ENCODE measurements at places on chromosomes 5 and 9. TPM values are rescaled to one million over a fixed set of nuclear protein-coding genes. Genes with fewer than 3 reads are reported as not detected.

GRCh38 chr9:84001621-84002020, 21.0 kb downstream of the RMI1 start:
- H3K4me1 ChIP-seq = no peaks in the 10 kb centered on the region
- H3K4me3 ChIP-seq = no peak overlapping the region
- DNase-seq = no peak
- H3K27ac ChIP-seq = no peak overlapping the region
- H3K27me3 ChIP-seq = no peaks in the 10 kb centered on the region

DNA sequence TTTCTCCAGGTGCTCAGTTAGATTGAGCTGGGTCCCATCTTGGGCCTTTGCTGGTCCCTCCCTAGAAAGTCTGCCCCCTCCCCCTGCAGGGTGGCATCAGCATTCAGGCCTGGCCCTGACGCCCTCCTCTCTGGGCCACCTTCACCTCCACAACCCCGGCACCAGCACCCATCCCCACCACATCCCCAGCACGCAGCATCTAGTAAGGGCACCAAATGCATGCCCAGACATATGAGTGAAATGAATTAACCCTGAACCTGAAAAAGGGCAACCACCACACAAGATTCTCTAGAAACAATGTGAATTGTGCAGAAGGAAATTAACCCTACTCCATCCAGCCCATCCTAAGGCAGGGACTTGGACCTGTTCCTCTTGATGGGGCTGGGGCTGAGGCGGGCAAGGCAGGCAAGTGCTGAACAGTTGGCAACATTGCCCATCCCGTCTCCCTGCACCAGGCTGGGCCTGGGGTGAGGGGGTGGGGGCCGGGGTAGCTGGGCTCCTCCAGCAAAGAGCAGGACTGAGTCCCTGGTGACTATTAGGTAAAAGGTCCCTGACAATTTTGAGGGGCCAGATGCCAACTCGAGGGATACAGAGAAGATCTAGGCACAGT, 125.9 kb downstream of the KCNIP1 start:
- DNase-seq = no peak
- no peaks in the 10 kb centered on the region for H3K27me3 ChIP-seq
- H3K36me3 ChIP-seq = no peaks in the 10 kb centered on the region

- H3K36me3 ChIP-seq = no peaks in the 10 kb centered on the region
- H3K27me3 ChIP-seq = no peaks in the 10 kb centered on the region
- H3K4me1 ChIP-seq = no peaks in the 10 kb centered on the region
- H3K27ac ChIP-seq = no peak overlapping the region
- DNase-seq = no peak
Observed at GRCh38 chr5:60779466-60779865, 64.6 kb downstream of the ELOVL7 start.

The S1PR3 gene
- total RNA-seq = 13.0 TPM

The UBTD2 gene
- 22.2 TPM for total RNA-seq

DNA sequence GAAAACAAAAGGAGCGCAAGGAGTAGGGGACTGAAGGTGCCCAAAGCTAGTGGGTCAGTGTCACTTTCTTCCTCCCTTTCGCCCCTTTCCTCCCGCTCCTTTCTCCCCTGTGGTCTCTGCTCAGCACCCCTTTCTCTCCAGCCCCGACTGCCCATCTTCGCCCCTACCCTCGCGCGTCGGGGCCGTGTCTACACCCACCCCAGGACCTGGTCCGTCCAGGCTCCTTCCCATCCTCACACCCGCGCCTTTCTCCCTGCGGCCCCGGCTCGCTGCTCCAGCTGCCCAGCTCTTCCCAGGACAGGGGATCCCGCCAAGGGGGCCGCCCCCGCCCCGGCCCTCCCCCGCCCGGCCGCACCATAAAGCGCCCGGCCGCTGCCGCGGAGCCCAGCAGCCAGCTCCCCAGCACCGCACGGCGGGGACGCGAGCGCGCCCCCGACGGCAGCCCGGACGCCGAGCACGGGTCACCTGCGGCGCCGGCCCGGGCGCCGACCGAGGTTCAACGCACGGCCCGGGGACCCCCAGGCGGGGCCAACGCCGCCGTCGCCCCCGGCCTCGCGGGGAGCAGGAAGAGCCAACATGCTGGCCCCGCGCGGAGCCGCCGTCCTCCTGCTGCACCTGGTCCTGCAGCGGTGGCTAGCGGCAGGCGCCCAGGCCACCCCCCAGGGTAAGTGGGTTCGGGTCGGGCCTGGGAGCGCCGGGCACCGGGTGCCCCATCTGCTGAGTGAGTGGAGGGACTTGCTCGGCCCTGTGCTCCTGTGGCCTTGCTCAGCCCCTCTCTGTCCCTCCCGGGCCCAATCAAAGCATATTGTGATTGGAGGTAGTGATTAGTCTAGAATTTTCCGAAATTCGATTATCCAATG, at the start of gene THBS4:
Gene THBS4 (plus strand): TSS at position 387 of the 860 bp plus-strand sequence. CDS start 190 bp downstream, at position 577.
- H3K4me3 ChIP-seq = peak within 1 kb of the TSS; percentile 37
- H3K27ac ChIP-seq = no peak within 1 kb of the TSS
- peaks cover 14% of the 10 kb centered on the region for H3K4me1 ChIP-seq
- no peaks in the 10 kb centered on the region for H3K36me3 ChIP-seq

DNA sequence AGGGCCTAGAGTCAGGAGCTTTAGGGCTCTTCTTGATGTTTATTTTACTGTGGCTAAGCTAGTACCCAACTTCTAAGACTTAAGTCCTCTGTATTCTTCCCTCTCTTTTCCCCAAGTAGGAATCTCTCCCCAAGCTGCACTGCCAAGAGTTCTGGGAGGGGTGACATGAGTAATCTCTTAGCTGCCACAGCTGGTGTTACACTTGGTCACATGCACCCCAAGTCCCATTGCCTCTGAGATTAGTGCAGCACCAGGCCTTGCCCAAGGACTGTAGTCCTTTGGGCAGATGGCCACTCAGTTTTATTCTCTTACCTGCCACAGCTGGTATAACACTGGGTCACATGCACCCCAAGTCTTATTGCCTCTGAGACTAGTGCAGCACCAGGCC, 114.7 kb upstream of the RIOK2 start:
- H3K36me3 ChIP-seq = no peaks in the 10 kb centered on the region
- H3K4me3 ChIP-seq = no peak overlapping the region
- no peak for DNase-seq
- no peaks in the 10 kb centered on the region for H3K27me3 ChIP-seq
- no peaks in the 10 kb centered on the region for H3K4me1 ChIP-seq

DNA sequence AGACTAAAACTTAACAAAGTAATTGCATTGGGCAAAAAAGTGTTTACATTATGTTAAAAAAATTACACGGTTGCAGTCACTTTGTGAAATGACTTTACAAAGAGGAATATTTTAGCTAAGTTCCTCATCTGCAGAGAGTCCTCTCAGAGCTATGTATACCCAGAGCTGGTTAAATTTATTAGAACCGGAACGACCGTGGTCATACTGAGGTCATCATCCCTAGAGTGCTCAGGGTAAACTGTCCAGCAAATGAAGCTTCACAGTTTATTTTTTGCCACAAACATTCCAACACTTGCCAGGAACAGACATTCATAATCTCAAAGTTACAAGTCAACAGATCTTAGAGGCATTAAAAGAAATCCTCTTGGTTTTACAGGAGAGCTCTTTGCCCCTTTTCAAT, 897 bp downstream of the ROPN1L start:
- H3K27ac ChIP-seq = no peak overlapping the region
- H3K4me1 ChIP-seq = peaks cover 19% of the 10 kb centered on the region
- no peaks in the 10 kb centered on the region for H3K27me3 ChIP-seq

DNA sequence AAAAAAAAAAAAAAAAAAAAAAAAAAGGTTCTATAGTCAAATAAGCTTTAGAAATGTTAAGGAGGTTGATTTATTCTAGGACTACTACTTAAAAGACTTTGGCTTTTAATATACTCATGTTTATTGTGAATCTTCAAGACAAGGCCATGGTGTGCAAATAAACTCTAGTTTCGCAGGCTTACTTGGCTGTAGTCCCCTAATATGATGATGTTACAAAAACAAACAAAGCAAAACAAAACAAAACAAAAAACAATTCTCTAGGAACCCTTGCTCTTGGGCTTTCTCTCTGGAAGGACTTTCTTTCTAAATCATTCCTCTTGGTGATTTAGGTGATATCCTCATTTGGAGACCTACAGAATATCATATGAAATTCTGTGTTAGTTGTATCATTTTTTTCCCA, 172.0 kb downstream of the GDNF start:
- no peaks in the 10 kb centered on the region for H3K36me3 ChIP-seq
- H3K27me3 ChIP-seq = no peaks in the 10 kb centered on the region
- H3K4me1 ChIP-seq = peaks cover 12% of the 10 kb centered on the region
- no peak overlapping the region for H3K27ac ChIP-seq
- H3K4me3 ChIP-seq = no peak overlapping the region
- no peak for DNase-seq

The BSPRY gene
- total RNA-seq = not detected

DNA sequence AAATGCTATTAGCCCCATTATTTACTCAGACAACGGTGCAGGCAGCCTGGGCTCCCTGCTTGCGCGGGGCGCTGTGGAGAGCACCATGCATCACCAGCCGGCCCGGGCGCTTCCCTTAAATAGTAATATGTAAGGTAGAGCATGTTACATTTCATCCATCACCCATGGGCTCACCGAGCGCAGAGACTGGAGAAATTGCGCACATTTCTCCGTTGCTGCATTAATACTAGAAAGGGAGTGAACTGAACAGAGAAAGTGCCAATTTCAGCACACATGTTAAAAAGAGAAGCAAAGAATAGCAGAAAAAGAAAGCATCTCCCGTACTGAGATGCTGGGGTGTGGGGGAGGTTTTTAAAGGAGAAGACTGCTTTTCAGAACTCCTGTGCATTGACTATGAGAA, 400.3 kb downstream of the ZSWIM6 start:
- no peaks in the 10 kb centered on the region for H3K4me1 ChIP-seq
- H3K36me3 ChIP-seq = no peaks in the 10 kb centered on the region
- H3K27ac ChIP-seq = no peak overlapping the region
- peak overlapping the region; percentile 28 for H3K4me3 ChIP-seq

DNA sequence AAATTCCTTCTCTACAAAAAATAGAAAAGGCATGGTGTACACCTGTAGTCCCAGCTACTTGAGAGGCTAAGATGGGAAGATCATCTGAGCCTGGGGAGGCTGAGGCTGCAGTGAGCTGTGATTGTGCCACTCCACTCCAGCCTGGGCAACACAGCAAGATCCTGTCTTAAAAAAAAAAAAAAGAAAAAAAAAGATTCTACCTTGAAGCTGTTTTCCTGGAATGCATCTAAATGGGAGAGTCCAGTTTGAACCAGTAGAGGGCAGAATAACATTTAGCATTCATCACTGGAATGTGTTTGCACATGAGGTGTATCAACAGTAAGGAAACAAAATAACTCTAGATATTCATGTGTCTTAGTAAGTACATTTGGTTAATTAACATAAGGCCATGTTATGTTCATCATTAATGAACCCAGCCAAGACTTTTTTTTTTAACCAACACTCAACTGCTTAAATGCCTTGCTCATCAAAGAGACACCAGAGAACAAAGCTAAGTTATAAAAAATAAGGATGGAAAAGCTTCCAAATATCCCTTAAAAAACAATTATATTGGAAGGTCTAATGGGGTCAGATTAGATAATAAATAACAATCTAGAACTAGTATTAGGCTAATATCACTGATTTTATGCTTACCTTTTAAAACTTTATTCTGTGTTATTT, 16.1 kb downstream of the IFNE start:
- H3K4me3 ChIP-seq = no peak overlapping the region
- DNase-seq = peak; percentile 25
- no peaks in the 10 kb centered on the region for H3K27me3 ChIP-seq
- H3K27ac ChIP-seq = no peak overlapping the region
- no peaks in the 10 kb centered on the region for H3K36me3 ChIP-seq

DNA sequence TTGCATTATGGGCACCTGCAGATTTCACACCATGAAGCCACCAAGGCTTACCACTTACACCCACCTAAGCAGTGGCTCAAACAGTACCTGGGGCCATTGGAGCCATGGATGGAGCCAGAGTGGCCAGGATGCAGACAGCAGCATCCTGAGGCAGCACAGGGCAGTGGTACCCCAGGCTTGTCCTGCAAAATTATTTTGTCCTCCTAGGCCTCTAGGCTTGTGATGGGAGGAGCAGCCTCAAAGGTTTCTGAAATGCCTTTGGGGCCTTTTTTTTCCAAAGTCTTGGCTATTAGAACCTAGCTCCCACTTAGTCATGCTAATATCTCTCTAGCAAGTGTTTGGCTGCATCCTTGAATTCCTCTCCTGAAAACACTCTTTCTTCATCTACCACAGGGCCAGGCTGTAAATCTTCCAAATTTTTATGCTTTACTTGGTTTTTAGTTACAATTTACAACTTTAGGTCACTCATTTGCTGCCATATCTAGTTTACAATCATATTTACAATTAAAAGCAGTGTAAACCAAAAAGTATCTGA, 15.7 kb downstream of the TMC1 start:
- no peaks in the 10 kb centered on the region for H3K4me1 ChIP-seq
- H3K27ac ChIP-seq = no peak overlapping the region
- H3K4me3 ChIP-seq = no peak overlapping the region
- no peak for DNase-seq

The STXBP1 gene
- 142 TPM for total RNA-seq

DNA sequence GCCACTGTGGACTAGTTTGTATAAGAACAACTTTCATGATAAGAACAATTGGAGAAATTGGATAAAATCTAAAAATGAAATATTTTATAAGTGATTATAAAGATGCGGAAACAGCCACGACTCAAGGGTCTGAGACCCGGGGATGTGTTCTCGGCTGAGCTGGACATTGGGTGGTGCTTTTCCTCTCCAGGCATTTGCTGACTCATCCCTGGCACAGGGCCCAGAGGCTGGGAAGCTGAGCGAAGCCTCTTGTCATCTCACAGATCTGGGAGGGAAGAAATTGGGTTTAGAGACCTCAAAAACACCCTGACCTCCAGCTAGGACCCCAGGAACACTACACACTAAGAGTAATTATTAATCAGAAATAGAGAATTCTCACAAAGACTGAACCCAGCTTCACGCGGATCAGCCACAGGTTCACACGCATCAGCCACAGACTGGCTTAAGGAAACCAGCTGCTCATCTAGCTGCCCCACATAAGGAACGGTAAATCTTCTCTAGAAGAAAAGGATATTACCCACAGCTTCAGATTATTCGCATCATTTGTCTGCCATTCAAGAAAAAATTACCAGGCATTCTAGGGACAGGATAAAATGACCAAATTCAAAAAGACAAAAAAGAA, 2.8 kb upstream of the OR2V1 start:
- no peaks in the 10 kb centered on the region for H3K27me3 ChIP-seq
- H3K27ac ChIP-seq = no peak overlapping the region
- no peaks in the 10 kb centered on the region for H3K4me1 ChIP-seq

The ANKRD20A1 gene
- total RNA-seq = 3.1 TPM

- H3K27ac ChIP-seq = peak overlapping the region; percentile 41
- H3K36me3 ChIP-seq = no peaks in the 10 kb centered on the region
- no peak overlapping the region for H3K4me3 ChIP-seq
- H3K4me1 ChIP-seq = peaks cover 83% of the 10 kb centered on the region
Observed at GRCh38 chr9:131418143-131419025, 24.5 kb downstream of the PRRC2B start.

The SV2C gene
- total RNA-seq = 1.7 TPM
